Activated CD8-positive, alpha-beta T cell treated with anti-CD3 and anti-CD28 coated beads, Interleukin-2, amount 10 ng/mL, durations not matched to agents 7 days and 5 days (primary cell): ENCODE measurements at places on chromosomes 12 and 14. TPM values are rescaled to one million over a fixed set of nuclear protein-coding genes. Genes with fewer than 3 reads are reported as not detected.

Gene CIT
- total RNA-seq: 111 TPM

Gene KRT79
- total RNA-seq: not detected

Gene MANSC1
- 0.13 TPM for total RNA-seq

Gene PRIMA1
- not detected for total RNA-seq

Gene OR4E2
- total RNA-seq: not detected

Gene P2RX2
- total RNA-seq: not detected

Gene PTPRO
- 2.6 TPM for total RNA-seq

Gene OTOGL
- total RNA-seq: not detected

Gene RTN1
- not detected for total RNA-seq

Gene NTF3
- total RNA-seq: not detected

Gene CLSTN3
- total RNA-seq: 83.9 TPM

Gene SLC7A7
- total RNA-seq: 0.23 TPM

Gene KIF26A
- 0.26 TPM for total RNA-seq

Gene HOXC6
- not detected for total RNA-seq

- no peak overlapping the region for H3K27ac ChIP-seq
- H3K27me3 ChIP-seq: peaks cover 7% of the 10 kb centered on the region
- H3K4me3 ChIP-seq: no peak overlapping the region
- H3K4me1 ChIP-seq: no peaks in the 10 kb centered on the region
- no peak for DNase-seq
Observed at GRCh38 chr12:31353750-31354708, 28.1 kb upstream of the SINHCAF start.

DNA sequence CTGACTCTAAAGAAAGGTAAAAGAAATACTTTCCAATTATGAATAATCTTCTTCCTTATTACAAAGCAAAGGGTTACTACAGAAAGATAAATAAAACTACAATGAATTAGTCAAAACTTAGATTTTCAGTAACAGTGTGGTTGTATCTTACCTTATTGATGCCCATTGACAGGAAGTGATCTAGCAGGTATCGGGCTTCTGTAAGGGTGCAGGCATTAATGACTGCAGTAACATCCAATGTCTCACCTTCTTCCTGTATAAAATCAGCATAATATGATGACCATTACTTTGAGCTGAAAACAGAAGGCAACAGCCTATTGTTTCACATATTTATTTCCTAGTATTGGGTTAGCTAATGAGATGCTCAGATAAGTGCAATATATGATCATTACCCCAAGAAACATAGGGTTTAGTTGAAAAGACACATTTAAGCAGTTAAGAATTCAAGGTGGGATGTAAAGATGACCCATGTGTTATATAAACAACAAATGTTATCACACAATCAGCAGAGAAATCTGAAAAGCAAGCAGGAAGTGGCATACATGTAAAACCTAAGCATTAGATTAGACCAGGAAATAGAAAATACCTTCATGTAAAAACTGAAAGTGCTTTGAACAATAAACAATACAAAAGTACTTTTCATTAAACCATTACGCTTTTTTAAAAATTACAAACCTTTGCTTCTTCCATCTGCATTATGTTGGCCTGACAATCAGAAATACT lies 111.2 kb downstream of the KIF21A start:
- no peaks in the 10 kb centered on the region for H3K27me3 ChIP-seq
- no peak for DNase-seq
- H3K27ac ChIP-seq: peak overlapping the region; percentile 84

GRCh38 chr12:62977418-62977817 lies 42.5 kb upstream of the PPM1H start:
- no peaks in the 10 kb centered on the region for H3K36me3 ChIP-seq
- H3K4me1 ChIP-seq: no peaks in the 10 kb centered on the region
- no peak overlapping the region for H3K27ac ChIP-seq
- H3K4me3 ChIP-seq: no peak overlapping the region
- no peaks in the 10 kb centered on the region for H3K27me3 ChIP-seq
- no peak for DNase-seq

- no peak for DNase-seq
- H3K27me3 ChIP-seq: no peaks in the 10 kb centered on the region
- H3K36me3 ChIP-seq: peaks cover 2% of the 10 kb centered on the region
- H3K27ac ChIP-seq: no peak overlapping the region
- H3K4me1 ChIP-seq: peaks cover 12% of the 10 kb centered on the region
- no peak overlapping the region for H3K4me3 ChIP-seq
Observed at GRCh38 chr14:70780396-70781075, 28.8 kb downstream of the MAP3K9 start.

DNA sequence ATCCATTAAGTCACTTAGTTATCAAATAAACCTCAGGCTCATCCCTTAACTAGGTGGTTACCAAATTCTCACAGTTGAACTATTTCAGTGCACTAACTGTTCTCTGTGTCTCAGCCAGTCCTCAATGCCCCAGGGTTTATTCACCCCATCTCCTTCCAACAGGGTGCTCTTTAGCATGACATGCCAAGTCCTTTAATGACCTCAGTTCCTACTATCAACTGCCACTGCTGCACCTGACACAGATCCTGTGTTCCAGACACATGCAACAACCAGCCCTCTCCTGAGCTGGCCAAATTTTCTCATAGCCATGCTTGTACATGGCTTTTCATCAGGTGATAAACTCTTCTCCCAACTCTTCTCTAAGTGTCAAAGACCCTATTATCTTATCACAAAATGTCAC lies 80.0 kb downstream of the ATXN2 start:
- no peak overlapping the region for H3K4me3 ChIP-seq
- peaks cover 3% of the 10 kb centered on the region for H3K4me1 ChIP-seq

GRCh38 chr12:57765003-57765697 lies 1.7 kb downstream of the CYP27B1 start:
- H3K4me3 ChIP-seq: peak overlapping the region; percentile 83
- H3K27ac ChIP-seq: peak overlapping the region; percentile 80
- DNase-seq: peak; percentile 67
- peaks cover 15% of the 10 kb centered on the region for H3K36me3 ChIP-seq
- peaks cover 28% of the 10 kb centered on the region for H3K4me1 ChIP-seq
- H3K27me3 ChIP-seq: peaks cover 12% of the 10 kb centered on the region

GRCh38 chr12:56420411-56420810 lies 28.8 kb downstream of the TIMELESS start:
- H3K27me3 ChIP-seq: no peaks in the 10 kb centered on the region
- H3K4me1 ChIP-seq: peaks cover 6% of the 10 kb centered on the region
- peaks cover 65% of the 10 kb centered on the region for H3K36me3 ChIP-seq
- H3K4me3 ChIP-seq: no peak overlapping the region
- no peak for DNase-seq

GRCh38 chr14:28365510-28365909 lies 401.1 kb upstream of the FOXG1 start:
- no peak overlapping the region for H3K4me3 ChIP-seq
- H3K4me1 ChIP-seq: no peaks in the 10 kb centered on the region

DNA sequence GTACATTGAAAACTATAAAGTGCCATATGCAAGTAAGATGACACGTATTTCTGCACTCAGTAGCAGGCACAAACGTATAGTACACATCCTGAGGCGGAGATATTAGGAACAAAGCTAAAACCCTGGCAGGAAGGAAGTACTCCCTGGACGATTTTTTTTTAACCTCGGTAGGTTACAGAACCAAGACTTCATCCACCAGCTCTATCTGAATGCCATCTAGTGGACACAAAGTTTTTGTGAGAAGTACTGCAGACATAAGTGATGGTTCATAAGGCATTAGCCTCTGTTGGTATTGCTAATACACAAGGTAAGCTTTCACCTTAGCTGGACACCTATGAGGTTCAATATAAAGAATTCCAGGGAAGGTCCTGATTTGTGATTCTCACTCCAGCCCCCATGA lies 83.0 kb upstream of the CCDC196 start:
- H3K27ac ChIP-seq: no peak overlapping the region
- H3K4me3 ChIP-seq: no peak overlapping the region
- H3K36me3 ChIP-seq: no peaks in the 10 kb centered on the region

GRCh38 chr12:23930599-23930998 lies 18.9 kb downstream of the SOX5 start:
- H3K27ac ChIP-seq: no peak overlapping the region
- no peak for DNase-seq
- H3K4me3 ChIP-seq: no peak overlapping the region
- H3K4me1 ChIP-seq: no peaks in the 10 kb centered on the region
- no peaks in the 10 kb centered on the region for H3K36me3 ChIP-seq

- DNase-seq: peak; percentile 51
- no peaks in the 10 kb centered on the region for H3K36me3 ChIP-seq
- peaks cover 13% of the 10 kb centered on the region for H3K4me1 ChIP-seq
- H3K4me3 ChIP-seq: no peak overlapping the region
- peaks cover 2% of the 10 kb centered on the region for H3K27me3 ChIP-seq
Observed at GRCh38 chr12:56839915-56840325, 76.8 kb downstream of the HSD17B6 start.

- no peak overlapping the region for H3K4me3 ChIP-seq
- H3K4me1 ChIP-seq: no peaks in the 10 kb centered on the region
- H3K27me3 ChIP-seq: no peaks in the 10 kb centered on the region
- H3K36me3 ChIP-seq: no peaks in the 10 kb centered on the region
- H3K27ac ChIP-seq: no peak overlapping the region
- DNase-seq: no peak
Observed at GRCh38 chr12:29655861-29656260, 127.9 kb downstream of the TMTC1 start.

GRCh38 chr12:89155826-89156225 lies 196.5 kb downstream of the DUSP6 start:
- peaks cover 25% of the 10 kb centered on the region for H3K4me1 ChIP-seq
- no peak overlapping the region for H3K4me3 ChIP-seq
- no peak for DNase-seq
- no peaks in the 10 kb centered on the region for H3K27me3 ChIP-seq
- H3K27ac ChIP-seq: no peak overlapping the region

- DNase-seq: no peak
- H3K4me3 ChIP-seq: no peak overlapping the region
- no peaks in the 10 kb centered on the region for H3K27me3 ChIP-seq
- H3K36me3 ChIP-seq: no peaks in the 10 kb centered on the region
- peaks cover 20% of the 10 kb centered on the region for H3K4me1 ChIP-seq
Observed at GRCh38 chr14:68418174-68419118, 374.4 kb downstream of the ZFP36L1 start.

DNA sequence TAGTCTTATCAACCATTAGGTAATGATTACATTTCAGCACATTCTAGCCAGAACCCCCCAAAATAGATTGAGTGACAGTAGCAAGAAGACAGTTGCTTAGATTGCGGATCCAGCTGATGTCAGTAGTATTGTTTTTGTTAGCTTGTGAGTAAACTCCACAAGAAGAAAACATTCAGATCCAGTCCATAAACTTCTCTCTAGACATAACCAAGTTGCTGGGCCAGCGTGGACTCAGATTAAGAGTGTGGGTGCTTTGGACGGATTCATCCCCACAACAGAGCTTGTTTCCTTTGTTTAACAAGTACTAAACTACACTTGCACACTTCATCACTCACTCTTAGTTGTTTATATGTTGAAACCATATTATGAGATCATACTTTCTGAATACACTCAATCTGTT lies 293.4 kb downstream of the NPAS3 start:
- H3K4me3 ChIP-seq: no peak overlapping the region
- no peaks in the 10 kb centered on the region for H3K4me1 ChIP-seq
- no peak for DNase-seq
- H3K27me3 ChIP-seq: no peaks in the 10 kb centered on the region

DNA sequence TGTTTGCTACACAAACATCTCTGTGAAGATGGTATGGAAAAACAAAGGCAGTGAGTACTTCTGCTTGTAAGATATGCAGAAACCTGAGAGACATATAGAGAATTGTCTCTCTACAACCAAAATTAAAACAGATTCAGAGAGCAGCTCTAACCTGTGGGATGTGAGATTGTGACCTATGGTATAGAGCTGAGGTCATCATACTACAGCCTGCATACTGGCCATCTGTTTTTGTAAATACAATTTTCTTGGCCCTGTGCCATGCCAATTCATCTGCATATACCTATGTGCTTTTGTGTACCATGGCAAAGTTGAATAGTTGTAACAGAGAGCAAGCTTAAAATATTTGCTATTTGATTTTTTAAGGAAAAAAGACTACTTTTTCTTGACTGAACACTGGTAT lies 99.6 kb downstream of the LMO3 start:
- no peak overlapping the region for H3K4me3 ChIP-seq
- no peaks in the 10 kb centered on the region for H3K4me1 ChIP-seq
- H3K36me3 ChIP-seq: no peaks in the 10 kb centered on the region

DNA sequence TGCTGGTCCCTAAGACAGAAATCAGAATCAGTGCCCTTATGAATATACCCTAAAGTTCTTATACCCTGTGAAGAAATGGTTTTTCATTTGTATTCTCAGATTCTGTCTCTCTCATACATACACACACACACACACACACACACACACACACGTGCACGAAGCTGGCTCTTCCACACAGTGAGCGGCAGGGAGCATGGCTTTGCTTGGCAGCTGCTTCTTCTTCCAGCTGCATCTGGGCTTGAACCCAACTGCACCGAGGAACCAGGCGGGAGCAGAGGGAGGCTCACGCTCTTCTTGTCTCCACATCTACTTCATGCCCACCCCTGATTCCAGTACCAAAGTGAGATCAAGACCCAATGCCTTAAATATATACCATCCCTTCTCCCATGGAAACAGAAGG lies 19.4 kb downstream of the GRIN2B start:
- no peaks in the 10 kb centered on the region for H3K27me3 ChIP-seq

DNA sequence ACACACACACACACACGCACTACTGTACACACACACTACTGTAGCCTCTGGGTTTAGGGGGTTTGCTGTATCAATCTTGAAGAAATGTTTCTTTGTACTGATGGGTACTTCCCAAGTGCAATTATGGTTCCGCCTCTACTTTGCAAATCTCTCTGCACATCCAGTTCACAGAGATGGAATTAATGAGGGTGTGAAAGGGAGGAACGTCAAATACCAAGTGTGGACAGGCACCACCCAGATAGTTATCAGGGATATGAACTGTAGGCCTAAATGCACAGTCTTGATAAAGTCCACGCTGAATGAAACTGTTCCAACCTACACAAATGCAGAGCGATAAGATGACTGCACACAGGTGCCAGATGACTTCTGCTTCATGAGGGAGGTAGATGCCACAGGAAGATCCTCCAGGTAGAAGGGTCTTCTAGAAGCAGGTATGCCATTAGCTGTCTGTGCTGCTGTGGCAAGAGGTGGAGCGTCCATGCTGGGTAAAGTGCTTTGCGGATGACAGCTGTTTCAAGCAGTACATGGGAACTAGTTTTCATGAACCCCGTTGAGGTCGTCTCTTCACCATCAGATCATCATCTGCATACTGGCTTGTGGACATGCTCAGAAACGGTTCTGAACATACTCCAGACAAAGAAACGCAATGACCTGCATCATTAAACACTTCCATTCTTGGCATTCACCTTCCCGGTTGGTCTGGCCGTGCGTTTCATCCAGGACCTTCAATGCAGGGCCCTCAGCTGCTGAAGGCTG lies 314.3 kb upstream of the RTL1 start:
- H3K36me3 ChIP-seq: no peaks in the 10 kb centered on the region
- no peak overlapping the region for H3K27ac ChIP-seq
- no peaks in the 10 kb centered on the region for H3K4me1 ChIP-seq
- no peak overlapping the region for H3K4me3 ChIP-seq
- H3K27me3 ChIP-seq: no peaks in the 10 kb centered on the region

DNA sequence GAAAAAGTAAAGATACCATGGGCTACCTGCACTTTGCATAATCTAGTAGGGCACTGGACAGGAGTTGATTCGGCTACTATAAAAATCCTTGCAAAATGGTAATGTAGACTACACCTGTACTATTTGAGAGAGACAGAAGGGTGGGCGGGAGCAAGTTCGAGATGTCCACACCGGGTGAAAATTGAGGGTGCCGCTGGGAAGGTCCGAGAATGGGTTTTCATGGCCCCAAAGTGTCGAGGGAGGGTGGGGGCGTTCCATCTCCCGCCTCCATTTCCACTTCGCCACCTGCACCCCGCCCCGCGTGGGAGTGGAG lies 648 bp downstream of the SNX6 start:
- no peak for DNase-seq
- H3K27ac ChIP-seq: peak overlapping the region; percentile 97
- H3K4me1 ChIP-seq: peaks cover 29% of the 10 kb centered on the region
- peak overlapping the region; percentile 99 for H3K4me3 ChIP-seq

GRCh38 chr14:57879516-57879915 lies 13.6 kb upstream of the SLC35F4 start:
- no peak overlapping the region for H3K27ac ChIP-seq
- no peaks in the 10 kb centered on the region for H3K4me1 ChIP-seq
- H3K27me3 ChIP-seq: peaks cover 1% of the 10 kb centered on the region
